ENCODE measurements at places on chromosomes 7 and 10.

DNA sequence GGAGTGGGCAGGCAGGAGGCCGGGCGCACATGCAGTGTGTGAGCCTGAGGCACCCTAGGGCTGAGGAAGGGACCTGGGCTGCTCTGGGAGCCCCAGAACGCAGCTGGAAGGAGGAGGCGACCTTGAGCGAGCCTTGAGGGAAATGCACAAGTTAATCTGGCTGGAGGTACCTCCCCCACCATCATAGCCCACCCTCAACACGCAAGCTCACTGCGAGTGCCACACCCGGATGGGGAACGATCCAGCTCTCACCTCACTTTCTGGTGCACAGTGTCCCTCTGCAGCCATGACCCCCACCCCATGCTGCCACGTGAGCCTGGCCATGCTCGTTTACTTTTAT, 162.4 kb upstream of the PPP2R2D start:
- DNase-seq = no peak

DNA sequence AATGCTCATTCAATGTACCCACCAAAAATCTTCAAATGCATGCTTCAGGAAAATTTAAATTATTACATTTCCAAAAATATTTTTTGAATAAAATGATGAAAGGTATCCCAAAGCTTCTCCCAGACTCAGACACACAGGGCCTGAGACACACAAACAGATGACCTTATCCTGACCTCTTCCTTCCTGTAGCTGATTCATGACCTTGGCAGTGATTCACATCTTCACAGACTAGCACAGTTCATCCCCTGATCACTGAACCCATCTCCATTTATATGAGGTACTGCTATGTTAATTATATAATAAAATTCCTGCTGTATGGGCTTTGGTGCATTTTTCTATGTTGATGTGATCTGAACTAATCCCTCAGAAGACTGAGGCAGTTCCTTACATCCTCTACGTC, 265.0 kb upstream of the GLI3 start:
- DNase-seq = no peak

- no peak for DNase-seq
Measured at GRCh38 chr7:14389595-14389994, 400.1 kb upstream of the ETV1 start.

- DNase-seq = no peak
Measured at GRCh38 chr10:5147981-5148677, 36.8 kb downstream of the AKR1C8 start.

- DNase-seq = no peak
Measured at GRCh38 chr7:38375453-38375852, 102.0 kb upstream of the TARP start.

- peak; percentile 37 for DNase-seq
Measured at GRCh38 chr7:17939606-17940301, 540 bp downstream of the SNX13 start.

- no peak for DNase-seq
Measured at GRCh38 chr7:80954191-80954590, 35.3 kb upstream of the SEMA3C start.

DNA sequence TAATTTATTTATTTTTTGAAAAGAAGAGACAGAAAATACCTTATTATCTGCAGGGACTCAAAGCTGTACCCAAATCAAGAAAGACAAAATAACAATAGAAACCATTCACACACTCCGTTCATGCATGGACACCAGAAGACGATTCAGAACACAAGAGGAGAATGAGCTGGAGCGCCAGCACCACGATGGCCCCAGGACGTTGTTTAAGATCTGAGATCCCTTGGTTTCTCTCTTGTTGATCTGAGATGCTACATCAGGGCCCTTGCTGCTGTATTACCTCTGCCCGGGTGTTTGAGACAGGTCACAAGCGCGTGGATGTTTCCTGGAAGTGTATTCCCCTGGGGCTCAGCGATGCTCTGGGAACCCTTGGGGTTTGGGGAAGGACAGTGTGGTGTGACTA, 46.8 kb downstream of the CHST3 start:
- no peak for DNase-seq

DNA sequence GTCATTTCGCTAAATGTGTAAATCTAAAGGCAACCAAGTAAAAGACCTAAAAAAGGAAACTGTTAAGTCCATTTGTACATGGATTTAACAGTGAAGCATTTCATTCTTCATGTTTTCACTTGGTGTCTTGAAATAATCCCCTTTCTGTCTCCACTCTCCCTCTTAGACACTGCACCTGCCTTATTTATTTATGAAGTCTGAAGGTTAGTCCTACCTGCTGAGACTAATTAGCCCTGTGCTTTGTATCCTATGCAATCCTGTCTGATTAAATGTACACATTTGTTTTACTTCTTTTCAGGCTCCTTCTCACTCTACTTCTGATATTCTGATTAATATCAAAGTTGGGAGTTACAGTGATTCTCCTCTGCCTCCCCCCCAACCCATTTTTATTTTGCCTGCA, 1.9 kb upstream of the TCF7L2 start:
- no peak for DNase-seq

- DNase-seq = no peak
Measured at GRCh38 chr7:94188350-94188749, 184.2 kb upstream of the BET1 start.

- DNase-seq = no peak
Measured at GRCh38 chr10:3747248-3747960, 37.6 kb downstream of the KLF6 start.
